ENCODE measurements at places on chromosomes 1 and 21.

DNA sequence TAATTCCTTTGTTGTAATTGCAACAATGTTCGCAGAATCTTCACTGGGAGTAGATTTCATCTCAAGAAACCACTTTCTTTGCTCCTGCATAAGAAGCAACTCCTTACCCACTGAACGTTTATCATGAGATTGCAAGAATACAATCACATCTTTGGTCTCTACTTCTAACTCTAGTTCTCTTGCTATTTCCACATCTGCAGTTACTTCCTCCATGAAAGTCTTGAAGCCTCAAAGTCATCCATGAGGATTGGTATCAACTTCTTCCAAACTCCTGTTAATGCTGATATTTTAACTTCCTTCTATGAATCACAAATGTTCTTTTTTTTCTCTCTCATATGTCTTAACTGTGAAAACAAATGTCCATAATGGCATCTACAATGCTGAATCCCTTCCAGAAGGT, 118.6 kb upstream of the RAB4A start:
- no peak for DNase-seq

GRCh38 chr1:36124404-36125128, 456 bp downstream of the COL8A2 start:
- no peak for DNase-seq

- no peak for DNase-seq
Observed at GRCh38 chr1:8061210-8061609, 35.1 kb upstream of the ERRFI1 start.

DNA sequence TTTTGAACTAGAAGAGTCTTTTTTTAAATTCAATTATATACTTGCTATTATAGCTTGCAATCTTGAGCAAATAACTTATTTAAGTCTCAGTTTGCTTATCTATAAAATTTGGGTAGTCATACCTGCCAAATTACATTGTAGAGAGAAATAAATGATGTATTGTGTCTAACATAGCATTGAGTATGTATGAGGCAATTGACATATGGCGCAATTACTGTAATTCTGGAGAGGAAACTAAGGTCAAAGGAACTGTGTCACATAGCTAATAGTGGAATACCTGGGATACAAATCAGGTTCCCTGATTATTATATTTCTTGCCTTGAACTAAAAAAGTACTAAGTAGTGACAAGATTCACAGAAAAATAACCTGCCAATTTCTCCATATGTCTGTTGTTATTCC, 302.5 kb downstream of the PDE4B start:
- no peak for DNase-seq

- DNase-seq, result no peak
Observed at GRCh38 chr1:14504517-14504916, 94.0 kb upstream of the KAZN start.

GRCh38 chr1:43776043-43776761, 68.9 kb downstream of the ST3GAL3 start:
- DNase-seq, result no peak

- DNase-seq, result no peak
Observed at GRCh38 chr1:41367288-41367642, 6.0 kb downstream of the FOXO6 start.

- DNase-seq, result no peak
Observed at GRCh38 chr21:42847726-42848125, 31.6 kb downstream of the WDR4 start.

DNA sequence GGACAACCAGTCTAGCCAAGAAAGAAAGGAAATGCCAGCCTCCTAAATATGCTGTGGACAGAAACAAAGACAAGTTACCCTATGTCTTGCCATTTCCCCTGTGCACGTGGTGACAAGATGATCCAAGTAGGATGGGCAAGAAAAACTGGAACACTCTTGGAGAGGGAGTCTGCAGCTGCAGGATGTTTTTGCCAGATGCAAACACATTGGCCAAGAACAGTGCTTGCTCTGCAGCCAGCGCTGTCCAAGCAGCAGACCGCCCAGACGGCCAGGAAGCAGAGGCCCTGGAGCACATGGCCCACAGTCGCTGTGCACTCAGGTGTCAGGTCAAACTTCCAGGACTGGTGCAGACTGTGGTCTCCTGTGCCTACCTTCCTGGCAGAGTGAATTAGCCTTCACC, 189.3 kb downstream of the SLC35F3 start:
- peak; percentile 68 for DNase-seq

DNA sequence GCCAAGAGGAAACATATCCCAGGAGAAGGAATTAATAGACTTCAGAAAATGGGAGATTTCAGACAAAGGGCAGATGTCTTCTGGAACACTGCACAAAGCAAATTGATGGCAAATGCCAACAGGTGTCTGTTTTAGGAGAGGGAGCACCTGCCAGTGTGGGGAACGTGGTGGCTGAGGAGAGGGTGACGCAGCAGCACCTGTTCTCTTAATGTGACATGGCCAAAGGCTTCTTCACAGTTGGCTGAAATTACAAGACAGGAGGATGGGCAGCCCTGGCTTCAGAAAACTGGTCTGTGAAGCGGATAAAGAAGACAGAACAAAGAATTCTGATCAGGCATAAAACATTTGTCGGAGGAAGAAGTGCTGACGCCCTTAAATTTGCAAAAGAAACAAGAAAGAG, 178.7 kb upstream of the RUNX1 start:
- DNase-seq, result no peak

- DNase-seq, result no peak
Observed at GRCh38 chr1:65830306-65830705, 37.6 kb downstream of the PDE4B start.

GRCh38 chr1:41919131-41919530, 409 bp upstream of the HIVEP3 start:
- DNase-seq, result no peak

DNA sequence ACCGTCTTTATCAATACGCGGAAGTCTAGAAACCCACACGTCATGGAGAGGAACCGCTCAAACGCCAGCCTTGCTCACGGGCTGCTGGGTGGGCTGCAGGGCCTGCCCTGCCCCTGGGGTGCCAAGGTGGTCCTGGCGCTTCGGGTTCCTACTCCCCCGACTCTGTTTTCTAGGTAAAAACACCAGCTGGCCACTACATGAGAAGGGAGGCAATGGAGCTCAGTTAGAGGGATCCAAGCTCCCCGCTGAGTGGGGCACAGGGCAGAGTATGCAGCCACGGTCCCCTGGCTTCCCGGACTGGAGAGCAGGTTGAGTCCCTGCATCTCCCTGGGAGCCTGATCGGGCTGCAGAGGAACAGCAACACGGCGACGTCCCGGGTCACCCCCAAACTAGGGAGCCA, 41.2 kb upstream of the RIPK4 start:
- no peak for DNase-seq

DNA sequence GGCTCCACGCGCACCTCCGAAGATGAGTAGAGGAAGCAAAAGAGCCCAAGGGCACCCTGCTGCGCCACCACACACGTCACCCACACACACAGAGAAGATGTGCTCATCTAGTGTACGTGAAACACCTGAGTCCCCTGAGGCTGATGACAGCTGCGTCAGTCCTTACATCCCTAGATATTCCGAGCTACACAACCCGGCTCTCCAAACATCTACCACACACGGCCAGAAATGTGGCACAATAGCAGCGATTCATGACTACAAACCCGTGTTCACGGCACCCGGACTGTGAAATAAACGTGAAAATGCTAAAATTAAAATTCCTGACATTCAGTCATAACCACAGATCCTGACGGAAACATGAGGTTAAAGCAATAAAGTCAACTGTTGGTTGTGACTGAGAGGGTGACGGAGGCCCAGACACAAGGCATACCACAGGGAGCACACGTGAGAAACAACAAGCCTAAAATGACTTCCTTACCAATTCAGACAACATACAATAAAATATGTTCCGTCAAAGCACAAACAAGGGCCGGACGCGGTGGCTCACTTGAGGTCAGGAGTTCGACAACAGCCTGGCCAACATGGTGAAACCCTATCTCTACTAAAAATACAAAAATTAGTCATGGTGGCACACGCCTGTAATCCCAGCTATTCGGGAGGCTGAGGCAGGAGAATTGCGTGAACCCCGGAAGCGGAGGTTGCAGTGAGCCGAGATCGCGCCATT, 7.3 kb downstream of the SSU72 start:
- DNase-seq, result no peak

DNA sequence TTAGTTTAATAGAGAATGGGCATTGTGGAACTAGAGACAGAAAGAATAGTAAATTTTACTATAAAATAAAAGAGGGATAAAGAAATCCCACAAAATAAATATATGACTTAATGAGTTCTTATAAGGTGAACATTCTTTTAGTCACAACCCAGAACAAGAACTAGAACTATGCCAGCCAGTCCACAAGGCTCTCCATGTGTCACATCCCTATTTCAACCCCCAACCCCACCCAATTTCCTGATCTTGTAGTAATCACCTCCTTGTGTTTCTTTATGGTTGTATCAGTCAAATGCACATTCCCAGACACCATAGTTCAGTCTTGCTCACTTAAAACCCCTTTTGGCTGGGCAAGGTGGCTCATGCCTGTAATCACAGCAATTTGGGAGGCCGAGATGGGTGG, 662.3 kb upstream of the CAMK1G start:
- DNase-seq, result no peak

GRCh38 chr21:45593162-45594022, 50.1 kb upstream of the PCBP3 start:
- DNase-seq, result no peak

- DNase-seq, result no peak
Observed at GRCh38 chr1:47686731-47687630, 249.1 kb downstream of the FOXD2 start.

GRCh38 chr1:235781807-235782206, 84.9 kb downstream of the LYST start:
- DNase-seq, result no peak

- no peak for DNase-seq
Observed at GRCh38 chr1:194568610-194569009, 1382.2 kb upstream of the B3GALT2 start.

DNA sequence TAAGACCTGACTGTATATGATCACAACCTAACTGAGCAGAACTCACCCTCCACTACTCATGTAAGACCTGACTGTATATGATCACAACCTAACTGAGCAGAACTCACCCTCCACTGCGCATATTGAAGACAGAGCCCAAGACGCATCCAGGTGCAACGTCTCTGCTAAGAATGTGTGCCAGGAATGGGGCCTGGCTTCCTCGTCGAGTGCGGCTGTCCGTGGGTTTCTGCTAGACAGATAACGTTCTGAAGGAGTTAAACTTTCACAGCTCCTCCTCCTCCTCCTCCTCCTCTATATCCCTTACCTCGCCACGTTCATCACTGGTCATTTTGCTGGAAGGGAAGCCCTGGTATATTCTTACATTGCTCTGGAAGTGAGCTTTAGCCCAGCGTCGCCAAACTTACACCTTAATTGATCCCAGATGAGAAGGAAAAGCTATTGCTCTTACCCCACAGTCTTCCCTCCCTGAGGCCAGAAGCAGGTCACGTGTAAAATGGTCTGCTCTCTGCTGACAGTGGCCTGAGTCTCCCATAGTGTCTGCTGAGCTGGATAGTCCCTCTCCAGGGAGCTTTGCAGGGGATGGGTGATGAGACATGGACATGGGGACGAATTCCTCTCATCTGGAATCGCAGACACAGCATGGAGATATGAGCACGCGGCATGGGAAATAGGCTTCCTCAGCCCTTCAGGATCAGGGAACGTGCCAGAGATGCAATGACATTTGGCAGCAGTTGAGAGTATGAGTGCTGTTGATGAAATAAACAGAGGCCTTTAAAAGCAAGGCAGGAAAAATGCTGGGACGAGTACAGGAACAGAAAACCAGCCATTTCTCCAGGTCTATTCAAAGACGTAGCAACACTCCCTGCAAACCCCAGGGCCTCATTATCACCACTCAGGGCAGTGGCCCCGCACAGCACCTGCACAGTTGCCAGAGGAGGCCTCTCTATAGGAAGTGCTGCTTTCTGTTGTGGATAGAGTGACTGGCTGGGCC, 528.1 kb downstream of the KIF26B start:
- DNase-seq, result no peak

- DNase-seq, result no peak
Observed at GRCh38 chr1:145983206-145983675, 13.1 kb downstream of the TXNIP start.

DNA sequence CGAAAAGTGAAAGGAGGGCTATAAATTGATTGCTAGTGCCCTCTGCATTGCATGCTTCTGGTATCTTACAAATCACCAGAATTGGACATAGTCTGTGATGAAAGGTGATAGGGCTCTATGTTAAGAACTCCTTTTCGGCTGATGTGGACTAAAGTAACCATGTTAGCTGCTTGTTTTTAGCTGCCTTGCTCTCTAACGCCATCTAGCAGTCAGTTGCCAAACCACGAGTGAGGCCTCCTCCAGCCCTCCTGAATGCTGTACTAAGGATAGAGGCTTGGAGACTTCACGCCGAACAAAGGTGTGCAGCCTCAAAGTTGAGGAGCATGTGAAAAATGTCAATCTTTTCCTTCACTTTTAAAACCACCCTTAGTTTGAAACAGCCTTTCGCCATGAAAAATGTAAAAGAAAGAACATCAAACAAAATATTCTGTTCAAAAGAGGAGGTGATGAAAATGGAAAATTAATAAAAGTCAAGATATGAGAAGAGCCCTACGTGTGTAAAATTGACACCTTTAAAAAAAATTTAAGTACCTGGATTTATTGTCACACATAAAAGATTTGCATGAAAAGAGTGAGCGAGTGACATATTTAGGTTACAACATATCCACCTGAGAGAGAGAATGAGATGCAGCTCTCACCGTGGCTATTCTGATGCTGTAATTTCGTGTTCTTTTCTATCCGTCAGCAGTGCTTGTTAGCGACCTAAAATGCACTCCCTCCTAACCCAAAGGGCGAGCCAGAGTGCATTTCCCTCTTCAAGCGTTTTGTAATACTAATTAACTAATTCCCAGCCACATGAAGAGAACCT, 8.1 kb downstream of the LRRC53 start:
- no peak for DNase-seq

GRCh38 chr1:199041173-199041914, 402.5 kb downstream of the PTPRC start:
- no peak for DNase-seq

DNA sequence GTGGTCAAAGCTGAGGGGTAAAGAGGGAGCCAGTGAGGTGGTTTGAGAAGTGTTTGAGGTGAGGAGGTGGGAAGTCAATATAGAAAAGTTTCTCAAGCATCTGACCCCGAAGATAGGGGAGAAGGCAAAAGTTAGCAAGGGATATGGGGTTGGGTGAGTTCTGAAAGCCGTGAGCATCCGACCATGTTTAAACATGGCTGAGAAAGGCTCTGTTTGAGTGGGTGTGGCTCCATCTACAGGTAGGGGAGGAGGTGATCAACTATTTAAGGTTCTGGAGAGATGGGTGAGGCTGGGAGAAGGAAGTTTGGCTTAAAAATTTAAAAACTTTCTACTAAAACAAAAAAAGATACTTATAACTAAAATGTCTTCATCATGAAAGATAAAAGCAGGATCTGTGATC, 273.8 kb downstream of the KCNJ6 start:
- DNase-seq, result no peak

Measured in Right ventricle myocardium superior (tissue), 1 donor.